ENCODE measurements at places on chromosomes 5 and 9.

DNA sequence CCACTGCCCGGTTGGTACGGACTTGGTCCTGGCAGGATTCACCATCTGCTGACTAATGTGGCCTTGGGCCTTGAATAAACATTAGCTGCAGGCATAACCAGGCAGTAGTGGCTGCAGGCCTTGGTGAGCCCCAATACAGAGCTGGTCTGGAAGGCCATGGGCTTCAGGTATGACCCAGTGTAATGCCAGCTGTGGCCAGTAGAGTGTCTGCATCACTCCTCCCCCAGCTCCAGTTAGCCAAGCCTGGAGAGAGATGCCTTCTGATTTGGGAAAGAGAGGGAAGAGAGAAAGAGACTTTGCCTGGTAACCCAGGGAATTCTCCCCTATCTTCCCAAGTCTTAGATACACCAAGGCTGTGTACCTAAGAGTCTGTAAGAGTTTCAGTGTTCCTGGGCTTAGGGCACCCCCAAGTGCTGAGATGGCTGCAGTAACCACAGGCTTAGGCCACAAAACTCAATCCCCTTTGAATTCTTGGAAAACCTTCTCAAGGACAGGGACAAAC lies 5.6 kb upstream of the C5 start:
- H3K4me1 ChIP-seq, result peaks cover 3% of the 10 kb centered on the region
- no peak overlapping the region for H3K4me3 ChIP-seq
- no peaks in the 10 kb centered on the region for H3K27me3 ChIP-seq
- H3K27ac ChIP-seq, result no peak overlapping the region
- peaks cover 13% of the 10 kb centered on the region for H3K36me3 ChIP-seq

DNA sequence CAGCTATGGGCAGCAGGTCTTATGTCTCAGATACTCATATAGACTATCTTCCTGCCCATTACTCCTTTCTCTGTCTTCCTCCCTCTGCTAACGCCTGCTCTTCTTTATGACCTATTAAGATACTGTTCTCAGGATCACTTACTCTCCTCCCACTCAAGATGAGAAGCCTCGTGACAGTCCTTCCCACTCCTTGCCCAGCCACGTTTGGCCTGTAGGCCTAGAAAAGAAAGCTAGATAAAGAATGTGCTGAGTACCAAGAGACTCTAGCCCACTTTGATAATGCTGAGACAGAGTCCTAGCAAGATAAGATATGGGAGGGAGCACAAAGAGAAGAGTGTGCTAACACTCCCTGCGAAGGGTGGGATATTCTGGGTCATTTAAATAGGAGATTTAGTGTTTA lies 6.8 kb upstream of the DENND4C start:
- H3K27me3 ChIP-seq, result no peaks in the 10 kb centered on the region
- H3K4me1 ChIP-seq, result no peaks in the 10 kb centered on the region
- H3K4me3 ChIP-seq, result no peak overlapping the region
- H3K36me3 ChIP-seq, result no peaks in the 10 kb centered on the region
- DNase-seq, result no peak

- no peaks in the 10 kb centered on the region for H3K36me3 ChIP-seq
- no peak for DNase-seq
- no peak overlapping the region for H3K27ac ChIP-seq
- H3K4me3 ChIP-seq, result no peak overlapping the region
Observed at GRCh38 chr5:4987431-4987830, 152.7 kb upstream of the ADAMTS16 start.

DNA sequence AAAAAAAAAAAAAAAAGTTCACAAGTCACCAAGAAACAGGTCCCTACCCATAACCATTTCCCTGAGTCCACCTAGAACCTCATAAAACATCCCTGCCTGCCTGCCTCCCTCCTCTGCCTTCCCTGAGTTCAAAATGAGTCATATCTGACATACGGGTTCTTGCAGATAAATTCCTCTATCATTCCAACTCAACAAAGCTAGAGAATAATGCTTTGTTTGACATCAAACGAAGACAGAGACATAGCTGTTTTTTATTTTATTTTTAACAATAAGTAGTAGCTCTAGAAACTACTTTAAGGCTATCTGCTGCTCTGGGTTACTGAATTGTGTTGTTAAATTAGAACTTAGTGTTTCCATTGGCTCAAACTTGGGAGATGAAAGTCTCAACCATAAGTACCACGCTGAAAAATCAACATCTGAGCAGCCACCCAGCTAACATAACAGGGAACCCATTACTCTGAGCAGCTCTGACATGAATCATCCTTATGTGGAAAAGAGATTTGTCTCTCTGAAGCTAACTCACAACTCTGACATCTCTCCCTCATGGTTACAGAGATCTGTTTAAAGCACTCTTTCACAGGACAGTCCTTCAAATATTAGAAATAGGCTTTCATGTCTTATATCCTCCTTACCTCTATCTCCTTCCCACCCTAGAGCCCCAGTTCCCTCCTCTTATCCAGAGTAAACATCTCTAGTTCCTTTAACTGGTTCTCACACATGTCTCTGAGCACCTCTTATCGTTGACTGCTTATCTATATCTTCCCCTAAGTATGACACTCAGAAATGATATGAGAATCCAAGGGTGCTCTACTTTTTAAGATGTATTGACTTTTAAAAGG lies 12.1 kb downstream of the TMEM245 start:
- H3K4me1 ChIP-seq, result peaks cover 37% of the 10 kb centered on the region
- no peak overlapping the region for H3K4me3 ChIP-seq
- no peaks in the 10 kb centered on the region for H3K27me3 ChIP-seq
- DNase-seq, result no peak
- peaks cover 25% of the 10 kb centered on the region for H3K36me3 ChIP-seq

GRCh38 chr5:32645246-32645645 lies 59.9 kb downstream of the SUB1 start:
- H3K4me3 ChIP-seq, result no peak overlapping the region
- no peaks in the 10 kb centered on the region for H3K4me1 ChIP-seq
- H3K27ac ChIP-seq, result no peak overlapping the region
- H3K36me3 ChIP-seq, result no peaks in the 10 kb centered on the region
- no peak for DNase-seq

DNA sequence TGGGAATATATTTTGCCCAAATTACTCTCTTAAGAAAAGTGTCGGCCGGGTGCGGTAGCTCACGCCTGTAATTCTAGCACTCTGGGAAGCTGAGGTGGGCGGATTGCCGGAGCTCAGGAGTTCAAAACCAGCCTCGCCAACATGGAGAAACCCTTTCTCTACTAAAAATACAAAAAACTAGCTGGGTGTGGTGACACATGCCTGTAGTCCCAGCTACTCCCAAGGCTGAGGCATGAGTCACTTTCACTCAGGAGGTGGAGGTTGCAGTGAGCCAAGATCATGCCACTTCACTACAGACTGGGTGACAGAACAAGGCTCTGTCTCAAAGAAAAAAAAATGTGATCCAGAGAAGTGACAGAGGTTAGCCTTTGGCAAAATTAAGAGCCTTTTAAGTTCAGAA lies 26.4 kb upstream of the TMEM171 start:
- DNase-seq, result no peak
- no peak overlapping the region for H3K27ac ChIP-seq
- H3K36me3 ChIP-seq, result peaks cover 3% of the 10 kb centered on the region
- H3K27me3 ChIP-seq, result no peaks in the 10 kb centered on the region

GRCh38 chr9:69499959-69500358 lies 172.2 kb downstream of the APBA1 start:
- no peaks in the 10 kb centered on the region for H3K4me1 ChIP-seq
- peaks cover 5% of the 10 kb centered on the region for H3K27me3 ChIP-seq
- no peak overlapping the region for H3K4me3 ChIP-seq
- H3K36me3 ChIP-seq, result no peaks in the 10 kb centered on the region
- H3K27ac ChIP-seq, result no peak overlapping the region

DNA sequence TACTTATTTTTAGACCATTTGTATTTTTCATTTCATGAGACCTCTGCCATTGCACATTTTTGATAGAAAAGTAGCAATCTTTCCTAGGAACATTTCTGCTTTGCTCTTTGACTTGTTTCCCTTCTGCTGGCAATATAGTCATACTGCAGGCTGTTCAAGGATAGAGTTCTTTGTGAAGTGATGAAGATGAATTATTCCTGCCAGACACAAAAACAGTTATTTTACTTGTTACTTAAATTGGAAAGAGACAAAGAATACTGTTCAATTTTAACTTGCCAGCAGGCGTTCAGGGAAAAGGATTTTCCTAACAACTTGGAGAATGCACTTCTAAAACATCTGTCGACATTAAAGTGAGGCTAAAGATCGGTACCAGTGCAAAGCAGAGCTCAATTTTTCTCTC lies 251.7 kb upstream of the ACTBL2 start:
- H3K4me1 ChIP-seq, result no peaks in the 10 kb centered on the region
- H3K36me3 ChIP-seq, result no peaks in the 10 kb centered on the region

- peaks cover 2% of the 10 kb centered on the region for H3K36me3 ChIP-seq
- DNase-seq, result no peak
- peaks cover 19% of the 10 kb centered on the region for H3K4me1 ChIP-seq
- peaks cover 2% of the 10 kb centered on the region for H3K27me3 ChIP-seq
Observed at GRCh38 chr5:148769941-148770340, 56.5 kb upstream of the ADRB2 start.

DNA sequence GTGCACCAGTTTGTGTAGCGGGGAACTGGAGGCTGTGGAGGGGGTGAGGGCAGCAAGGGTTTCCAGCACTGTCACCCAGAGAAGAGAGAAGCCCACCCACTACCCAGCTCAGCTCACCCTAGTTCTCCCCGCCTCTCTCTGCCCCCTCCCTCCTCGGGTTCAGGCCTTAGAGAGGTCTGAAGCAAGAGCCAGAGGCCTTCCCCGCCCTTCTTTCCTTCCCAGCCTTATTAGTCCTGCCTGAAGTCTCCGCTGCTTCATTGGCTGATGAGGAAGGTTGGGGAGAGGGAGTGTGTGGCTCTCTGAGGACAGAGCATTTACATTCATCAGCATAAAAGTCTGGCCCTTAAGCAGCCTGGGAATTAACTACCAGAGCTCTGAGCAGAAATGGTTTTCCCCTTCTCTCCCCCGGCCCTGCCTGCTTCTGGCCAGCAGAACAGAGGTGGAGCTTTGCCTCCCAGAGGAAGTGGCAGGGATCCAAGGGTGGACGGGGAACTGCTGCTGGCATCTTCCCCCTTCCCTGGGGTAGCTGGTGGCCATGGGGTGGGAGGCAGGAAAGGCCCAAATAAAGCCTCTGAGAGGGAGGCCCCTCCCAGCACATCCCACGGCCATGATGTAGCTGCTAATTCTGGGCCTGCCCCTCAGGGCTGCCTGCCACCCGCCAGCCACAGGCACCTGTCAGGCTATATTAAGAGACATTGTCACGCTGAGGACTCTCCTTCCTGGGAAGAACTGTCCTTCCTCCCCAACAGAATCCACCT lies 4.1 kb downstream of the DNAJB5 start:
- H3K4me1 ChIP-seq, result peaks cover 10% of the 10 kb centered on the region
- no peak overlapping the region for H3K4me3 ChIP-seq
- no peaks in the 10 kb centered on the region for H3K36me3 ChIP-seq
- H3K27ac ChIP-seq, result no peak overlapping the region
- no peak for DNase-seq

GRCh38 chr9:87236546-87236945 lies 261.1 kb upstream of the DAPK1 start:
- no peak overlapping the region for H3K4me3 ChIP-seq
- H3K4me1 ChIP-seq, result no peaks in the 10 kb centered on the region
- no peak overlapping the region for H3K27ac ChIP-seq
- no peaks in the 10 kb centered on the region for H3K27me3 ChIP-seq
- H3K36me3 ChIP-seq, result no peaks in the 10 kb centered on the region

GRCh38 chr5:176747670-176748072 lies 62.7 kb upstream of the UNC5A start:
- H3K27me3 ChIP-seq, result peaks cover 24% of the 10 kb centered on the region
- no peaks in the 10 kb centered on the region for H3K36me3 ChIP-seq
- peaks cover 14% of the 10 kb centered on the region for H3K4me1 ChIP-seq
- H3K4me3 ChIP-seq, result no peak overlapping the region

DNA sequence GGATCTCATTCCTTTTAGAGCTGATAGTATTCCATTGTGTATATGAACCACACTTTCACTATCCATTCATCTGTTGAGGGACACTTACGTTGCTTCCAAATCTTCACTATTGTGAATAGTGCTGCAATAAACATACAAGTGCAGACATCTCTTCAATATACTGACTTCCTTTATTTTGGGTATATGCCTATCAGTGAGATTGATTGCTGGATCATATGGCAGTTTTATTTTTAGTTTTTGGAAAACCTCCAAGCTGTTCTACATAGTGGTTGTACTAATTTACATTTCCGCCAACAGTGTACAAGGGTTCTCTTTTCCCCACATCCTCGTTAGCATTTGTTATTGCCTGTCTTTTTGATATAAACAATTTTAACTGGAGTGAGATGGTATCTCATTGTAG lies 33.8 kb upstream of the LECT2 start:
- no peak overlapping the region for H3K4me3 ChIP-seq
- no peak for DNase-seq
- H3K36me3 ChIP-seq, result no peaks in the 10 kb centered on the region
- no peak overlapping the region for H3K27ac ChIP-seq
- H3K4me1 ChIP-seq, result no peaks in the 10 kb centered on the region
- H3K27me3 ChIP-seq, result peaks cover 3% of the 10 kb centered on the region

DNA sequence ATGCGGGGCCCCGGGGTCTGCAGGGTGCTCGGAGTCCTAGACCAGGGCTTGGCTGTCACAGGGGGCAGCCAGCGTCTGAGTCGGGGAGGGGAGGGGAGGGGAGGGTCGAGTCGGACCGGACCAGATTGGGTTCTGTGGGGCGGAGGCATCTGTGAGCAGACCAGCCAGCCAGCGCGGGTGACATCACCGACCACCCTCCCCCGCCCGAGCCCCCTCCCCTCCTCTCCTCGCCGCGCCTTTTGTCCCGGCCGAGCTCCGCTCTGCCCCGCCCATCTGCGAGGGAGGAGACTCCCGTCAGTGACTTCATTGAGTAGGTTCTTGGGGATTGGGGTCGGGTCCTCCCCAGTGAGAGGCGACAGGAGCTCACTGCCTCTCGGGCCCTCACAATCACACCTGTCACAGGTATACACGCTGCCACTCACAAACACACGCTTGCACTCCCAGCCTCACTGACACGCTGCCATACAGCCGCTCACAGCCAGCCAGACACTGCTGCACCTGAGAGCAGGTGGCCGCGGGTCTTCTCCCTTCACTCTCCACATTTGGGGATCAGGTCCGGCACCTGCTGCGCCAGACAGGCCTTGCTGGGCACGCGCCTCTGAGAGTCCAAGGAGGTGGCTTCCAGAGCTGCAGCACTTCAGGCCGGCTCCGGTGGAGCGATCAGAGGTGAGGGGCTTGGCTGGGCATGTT lies 546 bp downstream of the DNAJB5 start:
- H3K4me3 ChIP-seq, result peak overlapping the region; percentile 91
- no peak for DNase-seq
- H3K4me1 ChIP-seq, result peaks cover 32% of the 10 kb centered on the region
- H3K27ac ChIP-seq, result no peak overlapping the region

DNA sequence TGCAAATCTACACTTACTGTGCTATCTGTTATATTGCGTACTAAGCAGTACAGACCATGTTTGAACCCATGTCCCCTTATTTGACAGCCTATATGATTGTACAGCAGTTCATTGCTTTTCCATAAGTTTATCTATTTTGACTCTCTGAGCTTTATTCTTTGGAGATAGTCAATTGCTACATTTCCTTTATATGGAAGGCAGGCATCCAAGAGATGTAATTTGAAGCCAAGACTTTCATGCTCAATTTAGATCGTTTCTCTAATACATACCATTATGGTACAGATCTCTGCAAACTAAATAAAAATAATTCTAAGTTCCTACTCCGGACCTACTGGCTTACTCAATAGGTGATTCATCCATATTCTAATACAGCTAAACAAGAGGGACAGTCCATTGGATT lies 424.8 kb downstream of the TMEM38B start:
- H3K4me1 ChIP-seq, result no peaks in the 10 kb centered on the region
- no peak for DNase-seq
- H3K27ac ChIP-seq, result no peak overlapping the region
- H3K4me3 ChIP-seq, result no peak overlapping the region
- no peaks in the 10 kb centered on the region for H3K36me3 ChIP-seq
